Glutamatergic neuron (in vitro differentiated cells): ENCODE measurements at places on chromosomes 5 and 9. TPM values are rescaled to one million over a fixed set of nuclear protein-coding genes. Genes with fewer than 3 reads are reported as not detected.

The ENDOG gene
- 35.9 TPM for total RNA-seq

DNA sequence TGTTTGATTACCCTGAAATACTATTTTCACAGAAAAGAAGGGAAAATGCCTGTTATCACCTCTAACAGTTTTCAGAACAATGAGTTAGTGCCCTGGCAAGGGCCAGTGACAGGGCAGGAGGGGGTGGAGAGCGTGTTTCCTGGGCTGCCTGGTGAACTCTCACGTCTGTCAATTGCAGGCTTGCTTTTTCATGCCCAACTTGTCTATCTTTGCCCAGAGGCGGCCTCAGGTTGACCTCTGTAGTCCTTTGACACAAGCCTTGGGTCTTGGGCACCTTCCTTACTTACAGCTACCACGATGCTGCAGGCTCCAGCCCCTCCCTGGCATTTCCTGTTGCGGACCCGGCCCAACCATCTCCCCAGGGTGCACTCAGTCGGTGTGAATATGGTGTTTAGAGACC is 2.2 kb upstream of the CEL start:
- DNase-seq = no peak

- DNase-seq = no peak
Observed at GRCh38 chr9:105697871-105698270, 3.5 kb downstream of the TMEM38B start.

DNA sequence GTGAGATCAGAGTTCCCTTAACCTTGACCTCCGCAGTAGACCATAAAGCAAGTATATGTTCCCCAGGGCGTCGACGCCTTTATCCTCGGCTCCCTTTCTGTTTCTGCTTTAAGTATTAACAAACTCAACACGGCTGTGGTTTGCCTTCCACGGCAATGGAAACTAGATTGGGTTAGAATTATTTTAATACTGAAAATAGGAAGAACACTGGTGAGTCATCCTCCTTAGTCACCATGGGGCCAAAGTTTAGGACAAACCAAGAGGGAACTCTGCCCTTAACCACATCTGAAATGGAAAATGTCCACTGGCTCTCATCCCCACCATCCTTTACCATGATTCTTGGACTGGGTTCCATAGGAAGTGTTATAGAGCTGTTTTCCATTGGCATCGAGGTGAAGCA is 386.1 kb downstream of the ACTL7B start:
- DNase-seq = no peak

The PRDM9 gene
- not detected for total RNA-seq

GRCh38 chr5:134851307-134851923 is 5.6 kb downstream of the C5orf24 start:
- no peak for DNase-seq

GRCh38 chr5:20044460-20044859 is 56.5 kb upstream of the CDH18 start:
- no peak for DNase-seq
